ENCODE measurements at places on chromosomes 7 and 10. TPM values are rescaled to one million over a fixed set of nuclear protein-coding genes. Genes with fewer than 3 reads are reported as not detected.
A peak's percentile ranks its signal among the peaks of the same experiment; 100 is the strongest.

- no peak for DNase-seq
Observed at GRCh38 chr10:62710182-62710581, 94.3 kb upstream of the ADO start.

- no peak for DNase-seq
Observed at GRCh38 chr10:15316871-15317464, 54.1 kb downstream of the FAM171A1 start.

- DNase-seq = no peak
Observed at GRCh38 chr7:2070151-2070763, 162.5 kb downstream of the MAD1L1 start.

- no peak for DNase-seq
Observed at GRCh38 chr10:22779331-22780019, 65.1 kb upstream of the PIP4K2A start.

- no peak for DNase-seq
Observed at GRCh38 chr10:20303453-20304152, 487.4 kb downstream of the PLXDC2 start.

GRCh38 chr7:74289659-74290552, 699 bp downstream of the CLIP2 start:
- no peak for DNase-seq

DNA sequence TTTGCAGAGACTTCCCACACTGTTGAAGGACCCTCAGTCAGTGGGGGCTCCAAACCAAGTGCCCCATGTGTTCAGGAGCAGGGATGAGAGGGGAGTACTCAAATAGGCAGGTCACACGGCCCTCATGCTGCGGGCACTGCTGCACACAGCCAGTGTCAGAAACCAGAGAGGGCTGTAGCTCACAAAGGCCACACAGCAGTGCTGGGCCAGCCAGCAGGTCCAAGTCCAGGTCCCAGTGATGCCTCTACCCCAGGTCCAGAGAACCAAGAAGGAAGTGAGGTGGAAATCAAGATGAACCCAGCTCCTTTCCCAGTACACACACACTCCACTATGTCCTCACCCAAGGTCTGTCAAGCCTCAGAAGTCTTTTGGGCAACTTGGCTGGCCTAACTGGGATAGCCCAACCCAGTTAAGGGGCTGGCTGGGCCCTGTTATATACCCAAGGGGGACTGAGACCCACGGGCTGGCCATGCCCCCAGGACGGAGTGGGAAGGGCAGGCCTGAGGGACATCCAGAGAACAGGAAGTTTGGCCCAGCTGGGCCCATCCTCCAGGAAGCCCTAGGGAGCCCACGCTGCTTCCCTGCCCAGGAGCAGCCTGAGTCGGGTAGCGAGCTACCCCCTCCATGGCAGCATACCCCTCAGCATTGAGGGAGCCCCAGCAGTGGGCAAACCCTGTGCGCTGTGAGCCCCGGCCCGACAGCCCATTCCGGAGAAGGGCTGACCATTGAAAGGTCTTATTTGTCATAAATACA, 24.3 kb downstream of the GRID1 start:
- no peak for DNase-seq

DNA sequence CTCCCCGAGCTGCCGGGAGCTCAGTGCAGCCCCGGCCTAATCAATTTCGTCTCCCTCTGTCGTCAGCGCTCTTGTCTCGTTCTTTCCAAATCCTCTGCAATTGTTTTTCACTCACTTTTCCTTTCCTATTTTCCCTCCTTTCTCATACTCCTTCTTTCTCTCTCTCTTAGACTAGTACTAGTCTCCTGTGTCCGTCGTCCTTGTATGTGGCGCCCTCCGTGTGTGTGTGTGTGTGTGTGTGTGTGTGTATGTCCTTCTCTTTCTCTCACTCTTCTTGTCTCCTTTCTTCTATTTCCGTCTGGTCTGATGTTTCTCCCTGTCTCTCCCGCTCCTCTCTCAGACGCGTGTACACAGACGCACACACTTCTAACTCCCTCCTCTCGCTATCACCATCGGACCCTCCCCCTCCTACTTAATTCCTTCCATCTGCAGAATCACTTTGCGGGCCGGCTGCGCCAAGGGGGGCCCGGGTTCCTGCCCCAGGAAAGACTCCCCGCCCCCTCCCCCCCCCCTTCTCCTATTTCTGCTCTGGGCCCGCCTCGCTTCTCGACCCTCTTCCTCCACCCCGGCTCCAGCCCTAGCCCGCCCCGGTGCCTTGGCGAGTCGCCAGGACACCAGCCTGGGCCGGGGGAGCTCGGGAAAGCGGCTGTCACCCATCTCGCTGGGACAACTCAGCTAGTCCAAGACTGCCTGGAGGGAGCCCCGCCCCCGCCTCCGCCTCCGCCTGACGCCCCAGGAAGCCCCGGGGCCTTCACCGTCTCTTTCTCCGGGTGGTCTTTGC, 743 bp upstream of the ZCCHC24 start:
- no peak for DNase-seq

DNA sequence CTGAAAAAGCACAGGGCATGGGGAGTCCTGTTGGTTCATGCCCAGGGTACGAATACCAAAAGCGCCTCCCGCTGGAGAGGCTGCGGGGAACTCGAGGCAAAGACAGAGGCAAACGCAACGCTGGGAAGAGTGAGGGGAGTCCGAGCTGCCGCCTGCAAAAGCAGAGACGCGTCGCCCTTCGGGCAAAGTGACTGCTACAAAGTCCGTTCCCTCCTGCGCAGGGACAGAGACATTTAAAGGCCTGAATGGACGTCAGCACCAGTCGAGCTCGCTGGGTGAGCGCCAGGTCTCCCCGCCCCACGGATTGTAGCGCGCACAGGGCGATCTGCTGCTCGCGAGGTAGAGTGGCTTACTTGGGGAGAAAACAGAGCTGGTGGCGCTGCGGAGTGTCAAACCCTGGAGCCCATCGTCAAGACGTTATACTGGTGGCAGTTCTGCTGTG, 732.8 kb downstream of the ZWINT start:
- no peak for DNase-seq

- no peak for DNase-seq
Observed at GRCh38 chr10:113511419-113511818, 41.4 kb upstream of the HABP2 start.

- no peak for DNase-seq
Observed at GRCh38 chr7:135102372-135102771, 45.5 kb upstream of the TMEM140 start.

DNA sequence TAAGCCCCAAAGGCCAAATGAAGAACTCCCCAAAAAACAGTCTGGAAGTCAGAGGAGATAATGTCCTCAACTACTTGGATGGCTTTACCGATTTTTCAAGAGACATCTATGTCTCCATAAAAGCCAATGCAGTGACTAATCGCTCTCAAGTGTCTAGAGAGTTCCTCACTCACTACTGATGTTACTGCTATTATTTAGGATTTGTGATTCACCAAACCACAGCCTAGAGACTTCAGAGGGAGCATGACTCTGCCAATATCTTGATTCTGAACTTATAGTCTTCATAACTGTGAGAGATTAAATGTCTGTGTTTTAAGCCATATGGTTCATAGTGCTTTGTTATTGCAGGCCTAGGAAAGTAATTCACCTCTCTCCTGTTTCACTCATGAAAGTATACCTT, 160.2 kb downstream of the IPMK start:
- DNase-seq = peak; percentile 82

- peak; percentile 19 for DNase-seq
Observed at GRCh38 chr10:97538411-97538810, 34.2 kb upstream of the ANKRD2 start.

DNA sequence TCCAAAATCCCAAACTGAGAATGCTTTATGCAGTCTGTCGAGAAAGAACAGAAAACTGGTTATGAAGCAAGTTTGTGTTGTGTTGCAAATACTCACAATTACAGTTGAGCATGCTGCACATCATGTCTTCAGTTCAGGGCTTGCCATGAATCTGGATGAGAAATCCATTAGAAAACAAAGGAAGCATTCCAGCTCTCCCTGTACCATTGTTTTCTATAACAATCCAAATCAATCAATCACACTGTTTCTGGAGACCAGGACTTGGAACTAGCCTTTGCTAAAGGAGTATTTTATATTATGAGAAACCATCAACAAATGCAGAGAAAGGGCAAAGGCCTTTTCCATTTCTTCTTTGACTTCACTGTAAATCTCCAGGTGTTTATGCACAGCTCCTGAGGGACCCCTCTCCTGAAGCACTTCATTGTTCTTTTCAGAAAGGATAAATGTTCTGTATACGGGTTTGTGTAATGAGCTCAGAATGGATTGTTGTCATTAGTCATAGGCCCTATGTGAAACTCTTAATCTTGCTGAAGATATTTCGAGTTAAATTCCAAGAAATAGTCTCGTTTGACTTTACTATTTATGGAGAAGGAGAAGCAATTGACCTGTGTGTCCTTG, 364.7 kb upstream of the POM121L12 start:
- no peak for DNase-seq

DNA sequence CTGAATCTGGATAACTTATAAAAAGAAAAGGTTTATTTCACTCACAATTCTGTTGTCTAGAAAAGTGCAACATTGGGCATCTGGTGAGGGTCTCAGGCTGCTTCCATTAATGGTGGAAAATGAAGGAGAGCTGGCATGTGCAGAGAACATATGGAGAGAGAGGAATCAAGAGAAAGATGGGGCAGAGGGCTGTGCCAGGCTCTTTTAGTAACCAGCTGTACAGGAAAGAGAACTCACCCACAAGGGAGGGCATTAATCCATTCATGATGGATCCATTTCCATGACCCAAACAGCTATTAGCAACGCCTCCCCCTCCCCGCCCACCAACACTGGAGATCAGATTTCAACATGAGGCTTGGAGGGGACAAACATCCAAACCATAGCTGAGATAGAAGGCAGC, 61.7 kb upstream of the LYZL1 start:
- no peak for DNase-seq

- DNase-seq = no peak
Observed at GRCh38 chr10:10919976-10920375, 97.7 kb upstream of the CELF2 start.

DNA sequence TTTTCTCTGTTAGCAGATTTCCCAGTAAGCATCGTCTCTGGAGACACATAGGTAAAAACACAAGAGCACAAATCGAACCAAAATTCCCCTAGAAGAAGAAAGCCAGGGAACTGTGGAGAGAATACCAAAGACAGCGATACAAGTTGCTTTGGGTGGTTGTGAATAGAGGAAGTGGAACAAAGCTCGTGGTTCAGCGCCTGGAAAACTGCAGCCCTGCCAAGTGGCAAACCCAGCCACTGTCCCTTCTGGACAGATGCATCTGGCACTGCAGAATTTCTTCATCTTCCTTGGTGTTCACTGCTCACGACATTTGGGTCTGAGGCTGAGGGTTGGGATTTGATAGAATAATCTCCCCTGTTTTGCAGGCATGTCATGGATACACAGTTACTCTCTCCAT, 733.8 kb downstream of the PARD3 start:
- no peak for DNase-seq

DNA sequence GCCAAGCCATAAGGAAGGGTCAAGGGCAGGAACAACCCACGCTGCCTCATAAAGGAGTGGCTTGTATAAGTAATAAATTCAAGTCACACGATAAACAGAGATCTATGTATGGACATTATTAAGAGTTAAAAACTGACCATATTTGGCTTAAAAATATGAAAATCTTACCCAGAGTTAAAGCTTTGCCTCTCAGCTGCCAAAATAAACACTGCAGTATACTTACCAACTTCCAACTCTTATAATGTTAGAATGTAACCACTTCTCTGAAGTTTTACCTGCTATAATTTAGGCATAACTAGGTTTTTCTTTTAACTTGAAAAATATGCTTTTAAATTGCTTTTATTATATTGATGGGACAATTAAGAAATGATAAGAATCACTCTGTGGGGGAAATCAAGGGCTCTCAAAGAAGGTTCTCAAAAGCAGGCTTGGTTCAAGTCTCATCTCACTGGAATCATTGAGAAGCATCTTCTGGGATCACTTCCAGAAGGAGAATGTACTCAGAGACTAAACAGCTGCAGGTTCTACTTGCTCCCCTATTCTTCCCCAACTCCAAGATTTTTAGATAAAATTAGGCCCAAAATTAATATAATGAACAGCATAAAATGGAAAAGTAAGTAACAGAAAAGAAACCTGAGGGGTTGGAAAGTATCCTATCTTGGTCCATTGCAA, 16.1 kb upstream of the CAV2 start:
- no peak for DNase-seq

GRCh38 chr7:71637578-71637977, 505.6 kb downstream of the GALNT17 start:
- DNase-seq = no peak

GRCh38 chr7:143243614-143244013, 19.6 kb upstream of the GSTK1 start:
- DNase-seq = no peak

GRCh38 chr10:46560952-46561351, 4.5 kb upstream of the GPRIN2 start:
- no peak for DNase-seq

DNA sequence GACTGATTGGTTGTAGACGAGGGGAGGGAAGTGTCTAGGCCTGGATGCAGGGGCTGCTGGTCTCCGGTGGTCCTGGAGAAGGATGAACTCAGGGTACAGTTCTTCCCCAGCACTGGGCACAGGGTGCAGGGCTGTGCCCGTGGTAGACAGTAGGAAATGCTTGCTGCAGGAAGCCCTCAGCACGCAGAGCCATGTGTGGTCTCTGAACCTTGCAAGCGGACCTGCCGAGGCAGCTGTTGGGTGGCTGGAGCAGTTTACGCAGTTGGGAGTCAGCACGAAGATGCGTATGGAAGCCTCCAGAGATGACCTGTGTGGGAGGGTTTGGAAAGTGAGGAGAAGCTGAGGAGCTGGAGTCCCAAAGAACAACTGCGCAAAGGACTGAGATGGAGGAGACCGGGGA, 39.0 kb downstream of the DOCK1 start:
- no peak for DNase-seq

- DNase-seq = no peak
Observed at GRCh38 chr7:30907527-30908267, 4.0 kb upstream of the AQP1 start.

GRCh38 chr7:16753932-16754855, 639 bp downstream of the TSPAN13 start:
- DNase-seq = no peak

The TMEM213 gene
- not detected for total RNA-seq

The CYP3A4 gene
- total RNA-seq = not detected

The VWA2 gene
- not detected for total RNA-seq

The WEE2 gene
- not detected for total RNA-seq

The PNLIPRP3 gene
- total RNA-seq = not detected

The CCL24 gene
- total RNA-seq = not detected

The WDR86 gene
- total RNA-seq = not detected

The NEURL1 gene
- not detected for total RNA-seq

The CHRM2 gene
- 1.3 TPM for total RNA-seq

The SPDYE1 gene
- 0.07 TPM for total RNA-seq

The ANXA8L1 gene
- total RNA-seq = 0.27 TPM

The PSD gene
- 0.72 TPM for total RNA-seq

The KLLN gene
- 0.87 TPM for total RNA-seq

Data from HFFc6 (cell line).